ENCODE measurements at places on chromosomes 1 and 21.
A peak's percentile ranks its signal among the peaks of the same experiment; 100 is the strongest.

DNA sequence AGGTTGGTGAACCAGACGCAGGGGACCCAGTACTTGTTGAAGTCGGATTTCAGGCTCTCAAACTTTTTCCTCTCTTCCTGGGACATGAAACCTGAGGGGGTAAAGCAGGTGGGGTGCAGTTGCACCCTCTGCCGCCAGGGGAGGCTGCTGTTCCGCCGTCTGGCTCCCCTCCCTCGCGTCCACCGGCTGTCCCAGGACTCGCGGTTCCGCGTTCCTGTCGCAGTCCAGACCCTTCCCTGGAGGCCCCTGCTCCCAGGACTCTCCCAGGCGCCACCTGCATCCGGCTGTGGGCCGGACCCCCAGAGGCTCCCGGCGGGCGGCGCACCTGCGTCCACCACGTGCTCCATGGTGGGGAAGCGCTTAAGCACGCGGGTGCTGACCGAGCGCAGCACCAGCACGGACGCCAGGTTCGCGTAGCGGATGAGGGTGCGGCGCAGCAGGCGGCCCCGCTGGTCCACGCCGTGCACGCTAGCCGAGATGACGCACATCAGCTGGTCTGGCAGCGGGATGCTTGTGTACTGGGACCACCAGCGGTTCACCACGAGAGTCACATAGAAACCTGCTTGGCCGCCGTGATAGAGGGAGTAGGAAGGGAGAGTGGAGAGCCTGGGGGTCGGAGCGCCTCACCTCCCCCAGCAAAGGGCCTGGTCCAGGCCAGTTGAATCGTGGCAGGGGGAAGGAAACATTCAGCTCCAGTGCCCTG lies 1.7 kb downstream of the BEST4 start:
- peak; percentile 85 for DNase-seq

- no peak for DNase-seq
Measured at GRCh38 chr1:3510136-3510955, 55.9 kb downstream of the ARHGEF16 start.

DNA sequence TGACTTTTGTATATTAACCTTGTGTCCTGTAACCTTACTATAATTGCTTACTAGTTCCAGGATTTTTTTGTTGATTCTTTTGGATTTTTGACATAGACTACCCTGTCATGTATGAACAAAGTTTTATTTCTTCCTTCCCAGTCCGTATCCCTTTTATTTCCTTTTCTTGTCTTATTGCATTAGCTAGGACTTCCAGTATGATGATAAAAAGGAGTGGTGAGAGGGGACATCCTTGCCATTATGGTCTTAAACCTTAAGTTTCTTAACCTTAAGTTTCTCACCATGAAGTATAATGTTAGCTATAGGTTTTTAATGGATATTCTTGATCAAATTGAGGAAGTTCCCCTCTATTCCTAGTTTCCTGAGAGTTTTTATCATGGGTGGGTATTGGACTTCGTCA lies 24.5 kb upstream of the TBX19 start:
- DNase-seq = no peak

- DNase-seq = no peak
Measured at GRCh38 chr1:20370698-20371097, 80.0 kb downstream of the VWA5B1 start.

GRCh38 chr1:228174482-228175315 lies 9.1 kb downstream of the IBA57 start:
- no peak for DNase-seq

GRCh38 chr1:195591917-195592672 lies 1016.1 kb downstream of the KCNT2 start:
- no peak for DNase-seq

DNA sequence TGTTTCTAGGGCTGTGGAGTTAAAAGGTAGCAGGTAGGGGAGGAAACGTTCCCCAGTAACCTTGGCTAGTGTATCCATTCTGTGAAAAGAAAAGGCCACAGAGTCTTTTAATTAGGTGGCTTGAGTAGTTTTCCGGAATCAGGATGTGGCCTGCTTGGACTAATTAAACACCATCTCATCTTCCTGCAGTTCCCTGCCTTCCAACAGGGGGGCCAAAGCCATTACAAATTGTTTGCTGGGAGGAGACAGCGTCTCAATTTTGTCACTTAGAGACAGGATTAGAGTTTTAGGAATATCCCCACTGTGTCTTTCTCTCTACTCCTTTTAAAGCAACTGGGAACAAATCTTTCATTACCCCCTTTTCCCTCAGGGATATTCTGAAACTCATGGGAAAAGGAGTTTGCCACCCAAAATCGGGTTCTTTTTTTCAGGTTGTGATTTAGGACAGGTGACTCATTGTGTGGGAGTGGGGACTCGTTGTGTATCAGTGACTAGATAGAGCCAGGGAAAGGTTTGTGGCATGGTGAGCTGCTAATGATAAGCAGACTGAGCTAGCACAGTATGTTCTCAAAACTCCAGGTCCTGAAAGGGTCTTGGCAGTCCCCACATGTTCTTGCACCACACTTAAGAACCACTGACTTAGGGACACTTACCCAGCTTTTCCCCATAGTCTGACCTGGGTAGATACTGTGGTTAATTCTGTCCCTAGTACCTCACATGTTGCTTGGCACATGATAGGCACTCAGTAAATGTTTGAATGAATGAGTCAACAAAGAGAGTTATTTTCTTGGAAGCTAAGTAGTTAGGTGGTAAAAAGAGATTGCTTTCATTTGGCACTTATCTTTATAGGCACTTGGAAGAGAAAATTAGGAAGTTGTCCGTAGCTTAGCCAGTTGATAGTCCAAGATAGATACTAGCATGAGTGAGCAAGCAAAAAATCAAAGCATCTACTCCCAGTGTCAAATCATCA lies 22.5 kb downstream of the INTS3 start:
- DNase-seq = no peak

DNA sequence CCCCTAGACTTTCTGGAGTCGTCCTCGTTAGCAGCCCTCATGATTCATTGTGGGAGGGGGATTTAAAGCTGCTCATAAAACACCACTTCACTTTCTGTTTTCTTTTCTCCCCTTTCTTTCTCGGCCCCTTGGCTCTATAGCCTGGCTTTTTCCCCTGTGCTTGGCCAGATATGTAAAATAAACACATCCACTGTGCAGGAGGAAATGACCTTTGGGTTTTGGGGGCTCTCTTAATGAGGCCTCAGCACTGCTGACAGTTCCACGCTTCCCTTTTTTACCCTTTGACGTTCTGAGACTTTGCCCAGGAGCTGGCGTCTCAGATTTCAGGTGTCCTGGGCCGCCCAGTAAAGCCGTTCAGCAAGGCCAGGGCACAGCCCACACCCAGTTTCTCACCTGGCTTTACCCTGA lies 65.7 kb downstream of the RUNX3 start:
- no peak for DNase-seq

- DNase-seq = no peak
Measured at GRCh38 chr1:244160455-244161235, 109.6 kb downstream of the ZBTB18 start.
